ENCODE measurements at places on chromosomes 7 and 10. TPM values are rescaled to one million over a fixed set of nuclear protein-coding genes. Genes with fewer than 3 reads are reported as not detected.

DNA sequence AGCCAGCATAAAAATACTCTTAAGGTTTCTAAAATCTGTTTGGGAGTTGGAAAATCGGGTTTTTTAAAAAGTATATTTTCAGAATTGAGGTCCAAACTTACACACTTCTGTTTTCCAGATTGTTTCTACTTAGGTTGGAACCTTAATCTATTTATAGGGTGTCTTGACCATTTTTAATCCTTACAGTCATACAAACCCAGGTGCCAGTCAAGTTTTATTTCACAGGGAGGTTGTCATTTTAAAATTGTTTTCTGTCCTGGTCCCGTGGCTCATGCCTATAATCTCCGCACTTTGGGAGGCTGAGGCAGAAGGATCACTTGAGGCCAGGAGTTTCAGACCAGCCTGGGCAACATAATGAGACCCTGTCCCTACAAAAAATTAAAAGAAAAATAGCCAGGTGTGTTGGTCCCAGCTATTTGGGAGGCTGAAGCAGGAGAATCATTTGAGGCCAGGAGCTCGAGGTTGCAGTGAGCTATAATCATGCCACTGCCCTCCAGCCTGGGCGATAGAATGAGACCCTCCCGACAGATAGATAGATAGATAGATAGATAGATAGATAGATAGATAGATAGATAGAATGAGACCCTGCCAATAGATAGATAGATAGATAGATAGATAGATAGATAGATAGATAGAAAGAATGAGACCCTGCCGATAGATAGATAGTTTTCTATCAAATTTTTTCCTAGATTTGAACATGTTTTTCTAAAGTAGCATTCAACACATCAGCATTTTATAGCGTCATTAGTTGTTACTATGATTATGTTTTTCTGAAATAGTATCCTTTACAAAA lies 47.3 kb upstream of the NCF1 start:
- DNase-seq = no peak

TEX36 gene
- not detected for total RNA-seq

DNA sequence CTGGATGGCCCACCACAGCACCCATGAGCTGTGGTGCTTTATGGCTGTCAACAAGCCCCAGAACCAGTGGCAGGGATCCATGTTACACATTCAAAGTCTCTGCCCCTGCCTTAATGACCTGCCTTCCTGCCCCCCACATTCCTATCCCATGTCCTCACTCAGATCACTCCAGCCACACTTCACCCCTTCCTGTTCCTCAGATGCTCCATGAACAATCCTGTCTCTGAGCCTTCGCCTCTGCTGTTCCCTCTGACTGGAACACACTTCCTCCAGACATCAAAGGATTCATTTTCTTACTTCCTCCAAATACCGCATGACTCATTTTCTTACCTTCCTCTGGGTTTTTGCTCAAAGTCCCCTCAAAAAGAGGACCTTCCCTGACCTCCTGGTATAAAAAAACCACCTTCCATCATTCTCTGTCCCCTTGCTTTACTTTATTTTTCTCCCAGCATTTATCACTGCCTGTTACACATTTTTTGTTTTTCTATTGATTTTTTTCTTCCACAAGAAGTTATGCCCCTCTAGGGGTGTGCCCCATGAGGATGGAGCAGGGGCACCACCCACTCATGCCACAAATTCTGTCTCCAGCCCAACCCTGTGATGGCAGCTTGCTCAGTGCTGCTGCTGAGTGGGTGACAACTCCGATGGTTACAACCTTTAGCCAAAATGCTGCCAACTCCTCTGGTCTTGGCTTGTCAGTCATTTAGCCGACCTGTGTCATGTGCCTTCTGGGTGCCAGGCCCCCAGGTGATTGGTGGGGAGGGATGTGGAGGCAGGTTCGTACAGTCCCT lies 18.2 kb downstream of the COL13A1 start:
- DNase-seq = no peak

LRRC4 gene
- under 0.01 TPM for total RNA-seq

DNA sequence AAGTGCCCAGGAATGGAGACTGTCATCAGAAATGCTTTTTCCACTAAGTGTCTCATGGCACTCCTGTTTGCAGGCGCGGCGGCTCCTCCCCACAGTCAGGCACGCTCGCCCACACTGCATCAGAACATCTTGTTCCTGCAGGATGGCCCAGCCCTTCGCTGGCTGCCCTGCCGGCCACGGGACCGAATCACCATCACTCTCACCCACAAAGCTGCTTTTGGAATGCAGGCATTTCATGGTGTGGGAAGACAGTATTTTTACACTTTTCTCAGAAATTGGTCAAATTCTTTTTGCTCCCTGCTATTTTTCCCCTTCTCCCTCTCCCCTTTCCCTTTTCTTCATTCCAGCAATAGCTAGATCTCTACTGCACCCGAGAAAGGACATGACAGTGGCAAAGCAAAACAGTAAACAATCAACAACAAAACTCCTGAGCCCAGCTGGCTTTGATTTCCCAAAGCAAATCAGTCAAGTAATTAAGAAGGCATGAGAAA lies 176.1 kb upstream of the TNS3 start:
- DNase-seq = peak; percentile 67

DNA sequence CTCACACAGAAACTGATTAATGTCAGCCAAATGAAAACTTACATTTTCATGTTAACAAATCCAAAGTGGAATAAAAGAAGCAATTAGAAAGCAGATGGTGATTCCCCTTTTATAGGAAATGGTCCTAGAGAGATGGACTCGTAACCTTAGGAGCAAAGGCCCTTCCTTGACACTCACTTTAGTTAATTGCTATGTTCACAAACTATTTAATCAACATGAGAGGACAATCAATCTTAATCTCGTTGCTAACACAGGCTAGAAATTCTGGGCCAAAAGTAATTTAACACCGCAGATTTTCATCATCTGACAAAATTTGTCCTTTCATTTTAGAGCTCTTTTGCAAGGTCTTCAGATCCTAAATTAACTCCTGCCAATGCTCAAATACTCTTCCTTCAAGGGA lies 64.0 kb upstream of the DNAJB12 start:
- no peak for DNase-seq

SH2D4B gene
- total RNA-seq = not detected

DNA sequence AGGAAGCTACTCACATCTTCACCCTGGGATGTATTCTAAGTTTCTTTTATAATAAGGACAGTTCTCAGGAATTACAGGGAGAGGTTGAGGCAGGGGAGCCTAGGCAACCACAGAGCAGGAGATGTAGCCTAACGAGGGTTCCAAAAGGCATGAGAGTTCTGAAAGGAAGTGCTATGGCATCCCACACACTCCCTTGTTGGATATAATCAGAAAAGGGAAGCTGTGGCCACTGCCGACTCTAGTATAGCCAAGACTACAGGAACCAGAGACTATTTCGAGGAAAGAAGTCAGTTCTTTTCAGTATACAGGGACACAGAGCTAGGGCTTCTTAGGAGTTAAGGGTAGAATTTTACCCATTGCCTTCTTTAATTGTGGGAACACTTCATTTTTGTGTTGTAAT lies 11.0 kb downstream of the PRR15 start:
- DNase-seq = no peak

DNA sequence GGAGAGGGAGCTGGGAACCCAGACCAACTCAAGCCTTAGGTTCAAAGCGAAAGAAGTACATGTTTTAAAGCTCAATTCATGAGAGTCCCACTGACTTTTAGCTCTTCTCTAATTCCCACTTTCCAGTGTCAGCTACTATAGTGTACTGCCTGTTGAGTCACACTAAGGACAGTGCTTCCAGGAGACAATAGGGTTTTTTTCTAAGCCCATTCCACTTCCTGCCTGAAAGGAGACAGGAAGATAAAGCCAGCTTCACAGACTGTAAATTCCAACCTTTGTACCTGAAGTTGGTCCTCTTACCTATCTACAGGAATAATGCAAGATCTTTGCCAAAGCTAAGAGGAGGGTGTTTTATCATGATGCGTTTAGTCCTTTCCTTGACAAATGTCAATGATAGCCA lies 4.4 kb downstream of the MSRB2 start:
- peak; percentile 42 for DNase-seq

- DNase-seq = no peak
Measured at GRCh38 chr10:30819341-30820181, 190.0 kb upstream of the LYZL2 start.

- no peak for DNase-seq
Measured at GRCh38 chr7:37035631-37036030, 311.3 kb upstream of the AOAH start.

DNA sequence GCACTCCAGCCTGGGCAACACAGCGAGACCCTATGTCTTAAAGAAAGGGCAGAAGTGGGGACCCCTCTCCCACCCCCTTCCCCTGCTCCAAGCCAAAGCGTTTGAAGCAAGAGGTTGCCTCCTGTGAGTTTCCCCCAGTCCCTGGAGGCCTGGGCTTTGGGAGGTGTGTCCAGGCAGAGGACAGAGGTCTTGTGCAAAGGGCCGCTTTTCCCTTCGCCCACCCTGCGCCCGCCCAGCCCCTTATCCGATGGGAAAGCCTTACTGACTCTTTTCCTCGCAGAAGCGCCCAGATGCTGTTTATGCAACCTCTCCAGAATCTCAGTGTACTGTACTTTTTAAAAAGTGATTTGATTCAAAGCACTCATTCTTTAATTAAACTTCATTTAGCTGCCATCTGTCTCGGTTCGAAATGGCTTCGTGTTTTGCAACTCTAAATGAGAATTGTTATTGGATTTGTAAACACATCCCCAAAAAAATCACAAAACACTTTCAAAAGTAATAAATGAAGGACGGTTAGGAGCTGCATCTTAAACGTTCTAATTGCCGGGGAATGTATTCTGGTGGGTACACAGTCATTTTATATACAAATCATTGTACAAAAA lies 50.5 kb upstream of the GTF2I start:
- no peak for DNase-seq
